NCI-H1930 (cell line): ENCODE measurements at places on chromosomes 11 and 22.

GRCh38 chr11:57462597-57462996, 2.3 kb downstream of the RTN4RL2 start:
- no peak for DNase-seq

DNA sequence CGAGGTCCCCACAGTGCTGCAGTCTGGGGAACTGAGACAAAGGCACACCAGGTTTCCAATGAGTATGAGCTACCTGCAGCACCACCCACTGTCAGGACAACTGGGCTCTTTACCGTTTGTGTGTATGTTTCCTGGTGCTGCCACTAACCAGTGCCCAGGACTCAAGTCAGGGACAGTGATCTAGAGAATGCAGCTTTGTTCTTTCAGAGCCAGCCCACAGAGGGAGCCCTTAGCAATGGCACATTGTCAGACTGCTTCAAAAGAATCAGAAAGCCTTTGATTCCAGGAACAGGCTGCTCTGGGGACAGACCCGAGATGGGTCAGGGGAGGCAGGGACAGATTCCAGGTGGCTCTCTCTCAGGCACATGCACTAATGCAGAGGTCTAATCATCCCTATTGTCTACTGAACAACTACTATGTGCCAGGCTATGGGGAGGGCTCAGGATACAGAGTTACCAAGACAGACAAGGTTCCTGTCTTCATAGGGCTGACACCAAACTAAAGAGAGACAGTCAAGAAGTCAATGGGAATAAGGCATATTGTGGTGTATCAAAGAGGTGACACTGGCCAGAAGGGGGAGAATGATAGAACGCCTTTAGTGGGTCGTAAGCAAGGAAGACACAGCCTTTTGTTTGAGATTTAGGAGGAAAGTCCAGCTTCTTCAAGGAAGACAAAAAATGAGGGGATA, 103.7 kb downstream of the VPREB1 start:
- DNase-seq = no peak

DNA sequence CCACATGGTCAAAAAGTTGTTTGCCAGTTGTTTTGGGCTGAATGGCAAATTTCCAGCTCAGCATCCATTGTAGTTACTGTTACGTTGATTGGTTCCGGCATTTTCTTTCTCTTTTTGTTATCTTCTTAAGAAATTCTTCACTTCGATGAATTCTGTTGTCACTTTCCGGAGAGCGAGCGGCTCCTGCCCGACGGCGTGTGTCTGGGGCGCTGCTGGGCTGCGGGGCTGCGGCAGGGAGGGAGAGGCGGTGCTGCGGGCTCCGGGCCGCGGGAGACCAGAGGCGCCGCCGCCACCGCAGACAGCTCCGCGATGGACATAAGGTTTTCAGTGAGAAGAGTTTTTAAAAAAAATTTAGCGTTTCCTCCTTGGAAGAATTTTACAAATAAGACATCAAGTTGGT, 117.4 kb downstream of the RRM1 start:
- DNase-seq = no peak

DNA sequence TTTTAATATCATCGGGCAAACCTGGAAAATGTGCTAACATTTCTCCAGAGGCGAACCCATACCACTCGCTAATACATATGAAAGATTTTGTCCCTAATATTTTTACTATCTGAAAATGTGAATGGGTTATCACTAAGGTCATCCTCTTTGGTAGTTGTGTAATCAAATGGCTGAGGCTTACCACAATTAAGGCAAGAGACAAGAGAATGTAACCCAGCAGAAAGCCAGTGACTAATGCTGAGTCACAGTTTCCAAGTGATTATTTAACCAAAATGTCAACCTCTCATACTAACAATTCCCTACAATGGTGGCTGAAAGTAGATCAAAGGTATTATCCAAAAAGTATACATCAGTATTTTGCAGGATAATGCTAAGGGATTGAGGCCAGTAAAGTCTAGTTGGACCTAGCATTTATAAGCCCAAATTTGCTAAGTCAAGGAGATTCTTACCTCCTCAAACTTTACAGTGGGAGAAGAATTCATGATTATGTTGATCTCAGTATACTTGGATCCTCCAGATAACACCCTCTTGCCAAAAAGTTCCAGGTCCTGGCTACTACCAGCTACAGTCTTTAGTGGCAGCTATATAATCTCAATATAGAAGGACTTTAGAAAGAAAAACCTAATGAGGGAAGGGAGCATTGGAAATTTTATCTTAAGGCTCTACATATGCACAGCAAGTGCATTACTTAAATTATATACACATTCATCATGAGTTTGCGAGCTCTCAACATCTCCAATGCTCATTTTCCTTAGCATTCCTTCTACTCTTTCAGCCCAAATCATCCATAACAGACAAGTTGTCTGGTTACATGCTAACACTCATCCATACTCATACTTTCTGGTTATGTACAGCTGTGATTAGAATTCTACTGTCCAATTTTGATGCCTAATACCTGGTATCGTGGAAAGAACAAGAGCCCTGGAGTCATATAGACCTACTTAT, 25.4 kb downstream of the SIK3 start:
- DNase-seq = no peak

DNA sequence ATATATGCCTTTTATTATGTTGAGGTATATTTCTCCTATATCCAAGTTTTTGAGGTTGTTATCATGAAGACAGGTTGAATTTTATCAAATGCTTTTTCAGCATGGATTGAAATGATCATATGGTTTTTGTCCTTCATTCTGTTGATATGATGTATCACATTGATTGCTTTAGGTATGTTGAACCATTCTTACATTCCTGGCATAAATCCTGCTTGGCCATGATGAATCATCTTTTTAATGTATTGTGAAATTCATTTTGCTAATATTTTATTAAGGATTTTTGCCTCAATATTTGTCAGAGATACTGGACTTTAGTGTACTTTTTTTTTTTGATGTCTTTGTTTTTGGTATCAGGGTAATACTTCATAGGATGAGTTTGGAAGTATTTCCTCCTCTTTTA, 283.8 kb upstream of the C11orf87 start:
- DNase-seq = no peak

- no peak for DNase-seq
Observed at GRCh38 chr22:40183029-40183581, 5.4 kb downstream of the TNRC6B start.

DNA sequence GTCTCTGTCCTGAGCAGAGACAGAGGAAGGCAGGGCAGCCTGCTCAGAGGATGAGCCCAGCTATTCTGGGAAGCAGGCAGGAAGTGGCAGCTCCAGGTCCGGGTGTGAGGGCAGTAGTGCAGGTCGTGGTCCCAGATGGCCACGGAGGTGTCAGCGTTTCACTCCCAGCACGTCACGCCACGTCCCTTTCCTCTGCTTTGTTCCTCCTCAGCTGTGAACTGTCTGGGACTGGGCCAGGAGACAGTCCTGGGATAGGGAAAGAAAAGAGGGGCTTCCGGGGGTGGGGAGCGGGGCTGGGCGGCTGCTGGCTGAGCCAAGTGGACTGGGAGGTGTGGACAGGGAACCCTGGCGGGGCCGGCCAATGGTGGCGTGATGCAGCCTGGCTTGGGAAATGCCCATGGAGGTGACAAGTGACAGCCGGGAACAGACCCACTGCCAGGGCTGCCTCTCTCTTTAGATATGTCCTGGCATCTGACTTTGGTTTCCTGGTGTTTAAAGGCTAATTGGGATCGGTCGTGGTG, 64.7 kb downstream of the KCNQ1 start:
- no peak for DNase-seq

DNA sequence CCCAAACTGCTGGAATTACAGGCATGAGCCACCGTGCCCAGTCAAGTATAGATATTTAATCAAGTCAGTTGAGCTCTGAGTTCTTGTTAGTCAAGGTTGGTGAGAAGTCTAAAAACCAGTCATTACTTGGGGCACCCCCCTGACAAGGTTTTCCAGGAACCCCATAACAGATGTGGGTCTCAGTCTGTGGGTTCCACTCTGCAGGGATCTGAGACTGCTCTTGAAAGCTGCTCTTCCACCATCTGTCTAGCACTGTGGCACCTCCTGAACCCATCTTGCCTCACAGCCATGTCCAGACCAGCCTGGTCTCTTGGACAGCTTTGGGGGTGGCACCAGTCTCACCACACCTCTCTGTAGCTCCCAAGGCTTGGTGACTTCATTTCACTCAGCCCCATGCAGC, 44.3 kb upstream of the PLET1 start:
- DNase-seq = no peak

DNA sequence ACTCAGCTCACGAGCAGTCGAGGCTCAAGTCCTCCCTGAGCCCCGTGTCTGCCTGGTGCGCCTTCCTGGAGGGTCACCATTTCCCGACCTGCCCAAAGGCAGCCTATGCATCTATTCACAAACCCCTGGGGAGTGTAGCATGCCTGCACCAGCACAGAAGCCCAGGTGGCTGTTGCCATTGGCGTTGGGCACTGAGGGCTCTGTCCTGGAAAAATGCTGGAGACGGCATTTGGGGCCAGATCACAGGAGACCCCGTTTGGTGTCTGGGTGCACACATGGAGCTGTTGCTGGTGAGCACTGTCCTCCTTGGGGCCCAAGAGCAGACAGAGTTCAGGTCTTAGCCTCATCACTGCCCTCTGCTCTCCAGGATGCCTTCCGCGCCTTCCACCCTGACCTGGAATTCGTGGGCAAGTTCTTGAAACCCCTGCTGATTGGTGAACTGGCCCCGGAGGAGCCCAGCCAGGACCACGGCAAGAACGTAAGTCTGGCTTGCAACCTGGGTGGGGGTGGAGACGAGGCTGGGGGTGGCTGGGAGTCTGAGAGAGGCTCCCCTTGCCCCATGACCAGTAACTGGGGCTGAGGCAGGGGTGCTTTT, 9.4 kb downstream of the FADS2 start:
- DNase-seq = no peak

DNA sequence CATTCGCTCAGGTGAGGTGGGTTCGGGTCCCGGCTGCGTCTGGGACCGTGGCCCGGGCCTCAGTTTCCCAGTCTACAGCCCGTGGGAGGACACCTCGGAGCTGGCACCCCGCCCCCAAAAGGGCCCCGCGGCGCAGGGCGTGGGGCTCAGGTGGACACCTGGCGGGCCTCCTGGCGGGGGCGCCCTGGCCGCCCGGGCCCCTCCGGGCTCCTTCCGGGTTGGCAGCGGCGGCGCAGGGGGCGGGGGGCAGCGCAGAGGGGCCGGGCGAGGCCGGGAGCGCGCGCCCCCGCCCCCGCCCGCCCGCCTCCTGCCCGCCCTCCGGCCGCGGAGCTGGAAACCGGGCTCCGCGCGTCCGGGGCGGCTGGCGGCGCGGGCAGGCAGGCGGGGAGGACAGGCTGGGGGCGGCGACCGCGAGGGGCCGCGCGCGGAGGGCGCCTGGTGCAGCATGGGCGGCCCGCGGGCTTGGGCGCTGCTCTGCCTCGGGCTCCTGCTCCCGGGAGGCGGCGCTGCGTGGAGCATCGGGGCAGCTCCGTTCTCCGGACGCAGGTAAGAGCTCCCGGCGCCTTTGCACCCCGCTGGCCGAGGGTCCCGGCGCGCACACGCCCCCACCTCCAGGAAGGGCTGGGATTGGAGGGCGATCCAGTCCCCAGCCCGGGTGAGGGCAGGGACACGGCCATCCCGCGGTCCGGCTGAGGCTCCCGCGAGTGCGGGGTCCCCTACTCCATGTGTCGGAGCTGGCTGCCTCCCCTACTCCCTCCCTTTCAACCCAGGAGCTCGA, at the start of gene EMID1:
Gene EMID1 (plus strand): TSS at position 303 of the 778 bp plus-strand sequence. CDS start 143 bp downstream, at position 446.
- peak; percentile 61 for DNase-seq

DNA sequence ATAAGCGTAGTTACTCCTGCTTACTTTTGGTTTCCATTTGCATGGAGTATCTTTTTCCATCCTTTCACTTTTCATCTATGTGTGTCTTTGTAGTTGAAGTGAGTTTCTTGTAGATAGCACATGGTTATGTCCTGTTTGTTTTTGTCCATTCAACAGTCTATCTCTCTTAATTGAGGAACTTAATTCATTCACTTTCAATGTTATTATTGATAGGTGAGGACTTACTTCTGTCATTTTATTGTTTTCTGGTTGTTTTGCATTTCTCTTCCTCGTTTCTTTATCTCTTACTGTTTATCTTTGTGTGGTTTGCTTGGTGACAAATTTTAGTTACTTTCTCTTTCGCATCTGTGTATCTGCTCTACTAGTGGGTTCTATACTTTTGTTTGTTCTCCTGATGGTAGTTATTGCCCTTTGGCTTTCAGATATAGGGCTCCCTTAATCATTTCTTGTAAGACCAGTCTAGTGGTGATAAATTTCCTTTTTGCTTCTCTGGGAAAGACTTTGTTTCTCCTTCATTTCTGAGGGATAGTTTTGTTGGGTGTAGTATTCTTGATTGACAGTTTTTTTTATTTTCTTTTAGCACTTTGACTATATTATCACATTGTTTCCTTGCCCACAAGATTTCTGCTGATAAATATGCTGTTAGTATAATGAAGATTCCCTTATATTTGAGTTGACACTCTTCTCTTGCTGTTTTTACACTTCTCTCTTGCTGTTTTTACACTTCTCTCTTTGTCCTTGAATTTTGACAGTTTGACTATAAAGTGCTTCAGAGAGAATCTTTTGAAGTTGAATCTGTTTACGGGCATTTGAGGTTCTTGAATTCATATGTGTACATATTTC, 9.0 kb upstream of the RAG1 start:
- no peak for DNase-seq

DNA sequence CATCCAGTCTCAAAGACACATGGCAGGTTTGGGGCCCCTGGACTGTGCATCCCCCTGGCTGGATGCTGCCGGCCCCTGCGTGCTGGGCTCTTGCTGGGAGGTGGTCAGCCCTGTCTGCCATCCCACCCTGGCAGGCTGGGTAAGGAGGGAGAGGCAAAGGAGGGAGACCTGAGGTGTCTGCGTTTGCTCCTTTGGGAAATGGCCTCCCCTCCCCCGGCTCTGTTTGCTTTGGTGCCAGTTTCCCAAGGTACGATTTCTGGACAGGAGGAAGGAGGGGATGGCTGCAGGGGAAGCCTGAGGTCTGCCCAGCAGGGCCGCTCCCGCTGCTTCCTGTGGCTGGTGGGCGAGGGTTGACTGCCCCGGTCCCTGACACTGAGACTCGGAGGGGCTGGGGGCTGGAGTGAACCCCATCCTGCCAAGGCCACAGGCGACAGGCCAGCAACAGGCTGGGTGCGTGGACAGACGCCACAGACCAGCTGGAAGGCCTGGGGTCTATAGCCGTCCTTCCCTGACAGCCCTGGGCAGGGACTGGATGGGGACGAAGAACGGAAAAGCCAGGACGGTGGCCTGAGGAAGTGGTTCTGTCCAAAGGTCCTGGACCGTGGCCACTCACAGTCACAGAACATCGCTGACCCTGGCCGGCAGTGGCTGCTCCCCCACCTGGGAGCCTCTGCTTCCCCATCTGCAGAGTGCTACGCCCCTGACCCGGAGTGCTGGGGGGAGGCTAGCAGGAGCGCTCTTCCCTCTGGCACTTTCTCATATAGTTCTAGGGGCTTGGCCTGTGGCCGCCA, 38.0 kb downstream of the OSBPL5 start:
- DNase-seq = no peak

GRCh38 chr11:24683583-24683982, 186.7 kb downstream of the LUZP2 start:
- DNase-seq = no peak

DNA sequence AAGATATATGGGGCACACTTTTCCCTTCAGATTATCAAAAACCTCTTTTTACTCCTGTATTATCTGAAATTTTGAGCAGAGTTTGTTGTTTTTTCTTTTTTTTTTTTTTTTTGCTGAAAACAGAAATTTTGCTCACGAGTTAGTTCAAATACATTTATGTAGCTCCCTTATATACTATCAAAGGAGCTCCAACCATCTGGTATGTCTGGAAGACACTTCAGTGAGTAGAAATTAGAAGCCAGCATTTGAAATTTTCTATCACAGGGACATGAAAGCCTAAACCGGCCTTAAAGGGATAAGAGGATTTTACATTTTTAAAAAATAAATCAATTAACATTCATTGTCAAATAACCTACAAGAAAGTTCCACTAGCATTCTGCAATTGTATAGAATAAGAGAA, 73.3 kb downstream of the DDIAS start:
- no peak for DNase-seq

- DNase-seq = no peak
Observed at GRCh38 chr22:39493759-39494158, 8.3 kb upstream of the MIEF1 start.
